ENCODE measurements at places on chromosomes 4 and X. TPM values are rescaled to one million over a fixed set of nuclear protein-coding genes. Genes with fewer than 3 reads are reported as not detected.

The ASB12 gene
- total RNA-seq, result 0.88 TPM

The TIGD2 gene
- total RNA-seq, result 3.6 TPM

The EXOC1L gene
- total RNA-seq, result not detected

The NPY1R gene
- total RNA-seq, result 1.6 TPM

The TLR10 gene
- total RNA-seq, result 0.24 TPM

The SCRG1 gene
- total RNA-seq, result not detected

The PALLD gene
- 72.1 TPM for total RNA-seq

The GAB1 gene
- total RNA-seq, result 81.2 TPM

The MYOZ2 gene
- 0.08 TPM for total RNA-seq

The INTU gene
- total RNA-seq, result 4.8 TPM

The ZNF157 gene
- total RNA-seq, result not detected

The RAB40AL gene
- 0.74 TPM for total RNA-seq

The EMD gene
- 44.4 TPM for total RNA-seq

The TEX13B gene
- total RNA-seq, result not detected

The GRID2 gene
- not detected for total RNA-seq

The UGT2B17 gene
- 639 TPM for total RNA-seq

The ZCCHC12 gene
- 0.37 TPM for total RNA-seq

The CT45A2 gene
- not detected for total RNA-seq

The FDCSP gene
- total RNA-seq, result not detected

The CRMP1 gene
- 1.2 TPM for total RNA-seq

The TIGD4 gene
- total RNA-seq, result 0.30 TPM

The PABPC1L2A gene
- not detected for total RNA-seq

The ANXA10 gene
- 0.30 TPM for total RNA-seq

The CENPI gene
- total RNA-seq, result 5.3 TPM

The PABPC1L2B gene
- not detected for total RNA-seq

The NALF2 gene
- 0.72 TPM for total RNA-seq

The BST1 gene
- total RNA-seq, result 12.4 TPM

The CT45A5 gene
- total RNA-seq, result not detected

The PABPC5 gene
- total RNA-seq, result 0.64 TPM

The TAF7L gene
- total RNA-seq, result not detected

The MXRA5 gene
- total RNA-seq, result 2.4 TPM

The GUCY1B1 gene
- 1.2 TPM for total RNA-seq

The UGT2B15 gene
- 69.8 TPM for total RNA-seq

The TMEM154 gene
- 1.5 TPM for total RNA-seq

The GPR119 gene
- 0.32 TPM for total RNA-seq

The KIT gene
- 9.3 TPM for total RNA-seq

The UGT2B11 gene
- total RNA-seq, result not detected

The FAM53A gene
- total RNA-seq, result 0.86 TPM
